Suppressor macrophage treated with lipopolysaccharide for 1 hour (primary cell): ENCODE measurements at places on chromosomes 13 and 19.
A peak's percentile ranks its signal among the peaks of the same experiment; 100 is the strongest.

DNA sequence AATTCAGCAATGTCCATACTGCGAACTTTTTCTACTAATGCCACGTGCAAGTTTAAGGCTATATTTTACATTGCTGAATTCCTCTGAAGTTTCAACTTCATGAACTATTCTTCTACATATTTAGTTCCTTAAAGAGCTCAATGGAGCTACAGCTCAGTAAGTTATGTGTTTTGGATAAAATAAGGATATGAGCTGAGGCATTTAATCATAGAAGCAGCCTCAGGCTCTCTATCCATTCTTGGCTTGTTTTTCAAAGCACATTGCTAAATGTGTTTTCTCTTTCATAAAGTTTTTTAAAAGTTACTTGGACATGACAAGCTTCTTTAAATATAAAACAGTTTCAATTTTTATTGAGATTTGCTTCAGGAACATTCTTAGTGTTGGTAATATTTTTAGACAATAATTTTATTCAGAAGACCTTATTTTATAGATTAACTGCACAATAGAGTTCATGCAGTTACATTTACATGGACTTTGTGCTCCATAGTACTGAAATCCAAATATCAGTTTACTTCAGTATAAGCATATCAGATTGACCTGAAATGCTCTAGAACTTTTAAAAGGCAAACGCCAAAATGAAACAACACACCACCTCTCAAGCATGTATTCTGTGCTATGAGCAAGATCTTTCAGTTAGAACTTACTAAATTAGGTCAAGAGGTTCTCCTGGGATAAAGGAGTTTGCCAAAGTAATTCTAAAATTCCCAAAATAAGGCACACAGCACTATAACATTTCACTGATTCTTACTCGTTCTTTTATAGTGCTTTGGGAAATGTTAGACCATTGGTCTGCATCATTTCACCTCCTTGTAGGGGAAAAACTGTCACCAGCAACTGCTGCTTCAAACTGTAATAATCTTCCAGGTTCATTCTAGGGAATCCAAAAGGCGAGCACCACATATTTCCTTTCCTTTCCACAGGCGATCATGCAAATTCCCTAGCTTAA lies 275.5 kb downstream of the ENOX1 start:
- DNase-seq, result no peak

DNA sequence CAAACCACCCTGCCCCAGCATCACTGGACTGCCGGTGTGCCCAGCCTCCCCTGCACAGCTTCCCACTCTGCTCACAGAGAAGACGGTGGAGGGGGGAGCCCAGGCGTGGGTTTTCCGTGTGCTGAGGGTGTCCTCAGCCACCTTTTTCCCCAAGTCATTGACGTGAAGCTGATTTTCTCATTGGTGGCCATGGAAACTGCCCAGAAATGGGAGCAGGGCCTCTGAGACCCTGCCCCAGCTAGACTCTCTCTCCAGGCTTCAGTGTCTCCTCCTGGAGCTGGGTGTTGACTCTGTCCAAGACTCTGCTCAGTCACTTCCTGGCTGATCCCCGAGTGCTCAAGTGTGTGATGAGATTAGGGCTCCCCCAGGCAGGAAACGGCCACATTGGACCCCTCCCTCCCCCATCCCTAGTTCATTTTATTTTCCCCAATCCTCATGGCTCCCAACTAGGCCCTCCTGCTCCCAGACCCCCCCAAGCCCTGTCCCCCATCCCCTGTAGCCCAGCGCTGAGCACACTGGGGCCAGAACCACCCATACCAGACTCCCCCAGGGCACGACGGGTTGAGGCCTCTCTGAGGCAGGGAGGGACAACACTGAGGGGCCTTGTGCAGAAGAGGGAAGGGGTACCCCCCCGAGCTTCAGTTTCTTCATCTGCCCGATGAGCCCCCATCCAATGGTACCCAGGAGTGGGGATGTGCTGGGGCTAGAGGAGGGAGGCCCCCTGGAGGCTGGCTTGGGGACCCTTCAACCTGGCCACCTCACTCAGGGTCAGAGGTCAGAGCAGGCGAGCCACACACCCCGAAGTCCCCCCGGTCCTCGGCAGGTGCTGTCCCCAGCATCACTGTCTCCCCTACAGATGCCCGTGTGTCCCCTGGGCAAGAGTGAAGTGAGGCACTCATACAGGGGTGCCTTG lies 1.2 kb upstream of the F2RL3 start:
- DNase-seq, result no peak

- DNase-seq, result no peak
Measured at GRCh38 chr19:58183817-58184215, 955 bp downstream of the ZNF274 start.

GRCh38 chr19:3893509-3894179 lies 13.2 kb downstream of the ATCAY start:
- DNase-seq, result no peak

GRCh38 chr13:38862443-38862842 lies 128.2 kb downstream of the STOML3 start:
- DNase-seq, result no peak

DNA sequence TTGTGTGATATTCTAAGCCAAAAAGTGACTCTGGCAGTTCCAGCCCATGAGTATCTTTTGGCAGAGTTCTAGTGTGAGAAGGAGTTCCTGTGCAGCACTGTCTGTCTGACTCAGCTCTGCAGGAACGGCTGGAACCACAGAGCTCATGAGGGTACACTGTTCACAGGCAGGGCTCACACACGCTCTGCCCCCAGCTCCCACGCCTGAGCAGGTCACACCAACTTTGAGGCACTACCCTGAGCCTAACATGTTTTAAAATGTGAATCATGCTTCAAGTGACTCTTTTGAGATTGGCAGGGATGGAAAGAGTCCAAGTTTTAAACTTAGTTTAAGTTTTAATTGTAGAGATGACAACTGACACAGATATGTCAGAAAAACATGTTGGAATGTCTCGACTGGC lies 1203.3 kb downstream of the UQCRFS1 start:
- DNase-seq, result no peak

DNA sequence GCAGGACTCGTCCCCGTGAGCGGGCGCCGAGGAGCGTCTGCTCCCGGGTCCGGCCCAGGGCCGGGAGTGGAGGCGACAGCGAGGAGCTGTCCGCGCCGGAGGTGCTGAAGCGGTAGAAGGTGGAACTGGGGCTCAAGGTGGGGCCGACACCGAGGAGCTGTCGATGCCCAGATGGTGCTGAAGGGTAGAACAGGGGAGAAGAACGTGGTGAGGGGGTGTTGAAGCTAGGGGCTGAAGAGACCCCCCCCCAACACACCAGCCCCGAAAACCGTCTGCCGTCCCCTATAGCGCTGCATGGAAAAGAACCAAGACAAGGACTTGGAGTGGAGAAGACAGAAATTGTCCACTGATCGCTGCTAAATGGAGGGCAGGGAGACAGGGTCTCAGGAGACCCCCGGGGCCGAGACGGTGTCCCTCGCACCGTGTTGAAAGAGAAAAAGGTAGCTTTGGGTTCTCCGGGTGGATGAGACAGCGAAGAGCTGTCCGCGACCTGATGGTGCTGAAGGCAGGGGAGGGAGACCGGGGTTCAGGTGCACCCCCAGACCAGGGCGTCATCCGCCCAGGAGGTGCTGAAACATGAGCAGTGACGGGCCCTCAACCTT lies 7.1 kb upstream of the PDE4C start:
- DNase-seq, result peak; percentile 41

- DNase-seq, result no peak
Measured at GRCh38 chr19:42155796-42156195, 23.6 kb upstream of the POU2F2 start.

DNA sequence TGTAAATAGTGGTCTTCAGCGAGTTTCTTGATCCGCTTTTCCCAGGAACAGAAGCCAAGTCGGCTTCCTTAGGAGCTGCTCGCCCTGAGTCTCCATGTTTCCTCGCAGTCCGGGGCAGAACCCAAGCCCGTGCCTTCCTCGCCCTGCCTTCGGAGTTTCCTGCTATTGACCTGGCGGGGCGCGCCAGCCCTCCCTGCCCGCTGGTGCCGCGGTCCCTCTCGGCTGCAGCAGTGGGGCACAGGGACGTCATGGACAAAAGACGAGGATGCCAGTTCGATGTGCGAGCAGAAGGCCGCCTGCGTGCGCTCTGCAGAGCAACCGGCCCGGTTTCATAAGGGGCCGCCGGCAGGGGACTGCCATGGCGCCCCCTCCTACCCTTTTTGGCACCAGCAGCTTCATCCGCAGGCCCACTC lies 156.6 kb downstream of the TM9SF2 start:
- DNase-seq, result peak; percentile 45

DNA sequence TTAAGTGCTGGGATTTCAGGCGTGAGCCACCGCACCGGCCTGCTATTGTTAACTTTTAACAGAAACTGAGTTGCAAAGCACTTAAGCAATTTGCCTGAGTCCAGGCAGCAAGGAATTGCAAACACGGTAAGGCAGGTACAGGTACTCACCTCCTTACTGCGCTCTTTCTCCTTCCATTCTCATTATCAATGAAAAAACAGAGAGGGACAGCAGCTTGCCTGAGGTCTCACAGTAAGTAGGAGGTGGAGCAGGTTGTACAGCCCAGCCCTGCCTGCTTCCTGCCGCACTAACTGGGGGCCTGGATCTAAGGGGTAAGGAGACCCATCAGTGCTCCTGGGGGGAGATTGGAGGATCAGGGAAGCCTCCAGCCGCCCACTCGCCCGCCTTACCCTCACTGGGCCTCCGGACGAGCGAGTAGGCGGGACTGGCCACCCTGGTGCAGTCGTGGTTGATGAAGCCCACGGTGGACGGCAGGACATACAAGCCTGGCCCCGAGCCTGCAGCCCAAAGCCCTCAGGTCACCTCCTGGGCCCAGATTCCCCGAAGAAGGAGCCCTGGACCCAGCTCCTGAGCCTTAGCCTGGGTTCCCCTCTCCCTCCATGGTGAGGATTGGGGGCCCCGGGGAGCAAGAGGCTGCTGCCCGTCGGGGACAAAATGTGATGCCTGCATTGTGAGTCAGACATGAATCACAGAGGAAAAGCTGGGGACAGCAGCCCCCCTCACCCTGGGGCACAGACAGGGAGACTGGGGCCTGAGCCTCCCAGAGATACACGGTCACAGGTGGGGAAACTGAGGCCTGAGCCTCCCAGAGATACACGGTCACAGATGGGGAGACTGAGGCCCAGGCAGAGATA lies 11.4 kb upstream of the SHC2 start:
- no peak for DNase-seq

- no peak for DNase-seq
Measured at GRCh38 chr13:112692104-112692503, 2.3 kb downstream of the ATP11A start.

- DNase-seq, result peak; percentile 82
Measured at GRCh38 chr19:49635530-49636232, 4.3 kb downstream of the RRAS start.

GRCh38 chr13:32362574-32362973 lies 47.3 kb downstream of the BRCA2 start:
- DNase-seq, result peak; percentile 45

DNA sequence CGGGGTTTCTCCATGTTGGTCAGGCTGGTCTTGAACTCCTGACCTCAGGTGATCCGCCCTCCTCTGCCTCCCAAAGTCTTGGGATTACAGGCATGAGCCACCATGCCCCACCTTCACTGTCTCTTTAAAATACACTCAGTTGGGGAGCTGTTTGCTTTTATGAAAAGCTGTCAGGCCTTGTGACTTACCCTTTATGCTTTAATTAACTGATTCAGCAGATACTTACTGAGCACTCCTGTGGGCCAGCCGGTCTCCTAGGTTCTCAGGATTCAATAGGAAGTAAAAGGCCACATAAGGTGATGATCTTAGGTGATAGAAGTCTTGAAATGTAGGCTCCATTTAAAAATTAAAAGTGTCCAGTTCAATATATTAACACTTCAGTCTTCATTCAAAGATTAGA lies 7.5 kb downstream of the UBAC2 start:
- no peak for DNase-seq

DNA sequence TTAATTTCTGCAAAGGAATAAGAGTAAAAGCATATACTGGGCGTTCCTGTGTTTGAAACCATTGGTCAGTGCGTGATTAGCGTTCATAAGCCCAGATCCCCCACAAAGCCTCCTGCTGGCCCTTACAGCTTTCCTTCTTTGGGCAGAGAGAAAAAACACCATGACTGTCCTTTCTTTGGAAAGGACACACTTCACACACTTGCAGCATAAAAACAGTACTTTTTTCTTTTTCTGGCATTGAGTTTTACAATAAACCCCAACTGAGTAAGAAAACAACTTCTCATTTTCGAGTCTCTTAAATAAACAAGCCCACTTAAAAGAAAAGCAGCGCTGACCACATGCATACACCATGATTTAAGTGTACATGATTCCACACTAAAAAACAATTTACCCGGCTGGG lies 35.8 kb downstream of the SMAD9 start:
- no peak for DNase-seq

DNA sequence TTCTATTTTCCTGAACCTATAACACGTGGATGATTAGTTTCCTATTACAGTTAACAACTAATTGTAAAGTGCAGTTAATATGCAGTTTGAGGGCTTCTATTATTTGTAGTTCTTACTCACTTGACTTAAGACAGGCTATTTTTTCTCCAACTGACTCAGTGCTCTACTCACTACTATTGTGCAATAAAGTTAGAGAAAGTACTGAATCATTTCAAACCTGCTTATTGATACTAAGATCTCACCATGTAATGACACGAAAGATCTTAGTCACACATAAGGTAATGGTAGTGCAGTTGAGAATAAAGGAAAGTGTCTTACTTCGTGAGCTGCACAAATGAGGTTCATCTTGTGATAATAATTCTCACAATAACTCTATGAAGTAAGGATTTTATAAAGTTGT lies 22.8 kb upstream of the ITM2B start:
- peak; percentile 94 for DNase-seq

DNA sequence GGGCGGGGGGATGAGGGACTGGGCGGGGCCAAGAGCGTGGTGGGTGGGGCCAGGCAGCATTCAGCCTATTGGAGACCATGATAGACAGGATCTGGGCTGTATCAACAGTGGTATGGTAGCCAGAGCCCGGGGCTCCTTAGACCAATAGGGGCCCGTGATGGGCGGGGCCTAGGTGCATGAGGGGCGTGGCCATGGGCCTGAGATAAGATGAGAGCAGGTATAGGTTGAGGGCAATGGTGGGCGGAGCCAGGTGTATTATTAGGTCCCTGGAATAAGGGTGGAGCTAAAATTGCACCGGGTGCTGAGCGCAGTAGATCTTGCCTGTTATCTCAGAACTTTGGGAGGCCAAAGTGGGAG lies 5.3 kb downstream of the ABCA7 start:
- peak; percentile 67 for DNase-seq

DNA sequence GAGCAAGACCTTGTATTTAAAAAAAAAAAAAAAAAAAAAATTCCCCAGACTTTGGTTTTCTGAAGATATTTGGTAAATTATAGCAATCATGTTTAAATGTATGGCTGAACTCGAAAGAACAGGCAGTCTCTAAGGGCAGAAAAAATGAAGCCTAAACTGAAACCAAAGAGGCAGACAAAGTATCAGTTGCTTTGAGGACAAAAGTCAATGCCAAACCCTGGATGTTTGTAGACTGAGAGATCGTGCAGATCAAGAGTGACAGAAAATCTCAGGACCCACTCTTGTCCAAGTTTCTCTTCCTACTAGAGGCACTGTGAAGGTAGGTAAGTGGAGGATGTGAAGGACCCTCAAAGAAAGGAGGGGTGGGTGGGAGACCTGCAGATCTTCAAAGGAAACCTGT lies 11.1 kb upstream of the SLC7A9 start:
- DNase-seq, result no peak

- peak; percentile 98 for DNase-seq
Measured at GRCh38 chr19:17090583-17090982, 15.0 kb downstream of the MYO9B start.
